K562 (cell line): ENCODE measurements at places on chromosomes 1 and 21. TPM values are rescaled to one million over a fixed set of nuclear protein-coding genes. Genes with fewer than 3 reads are reported as not detected.

The ZSWIM5 gene
- polyA plus RNA-seq = 0.03 TPM in 1 of 2 replicates, not detected in the other

The MFAP2 gene
- polyA plus RNA-seq = not detected in 2 replicates

DNA sequence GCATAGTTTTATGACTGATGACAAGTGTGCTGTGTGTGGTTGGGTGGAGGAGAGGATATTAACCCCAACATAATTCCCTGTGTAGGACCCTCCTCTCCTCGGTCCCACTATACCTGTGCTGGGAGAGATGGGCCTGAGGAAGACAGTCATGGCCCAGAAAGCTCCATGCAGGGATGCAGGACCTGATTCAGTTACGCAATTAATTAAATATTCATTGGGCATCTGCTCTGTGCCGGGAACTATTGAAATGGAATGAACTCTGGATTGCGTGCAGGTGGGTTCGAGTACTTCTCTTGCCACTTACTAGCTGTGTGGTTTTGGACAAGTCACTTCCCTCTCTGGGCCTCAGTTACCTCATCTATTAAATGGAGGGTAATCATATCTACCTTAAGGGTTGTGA is 74.6 kb downstream of the CD247 start:
- no peaks in the 10 kb centered on the region for H3K36me3 ChIP-seq
- no peak overlapping the region for H3K4me3 ChIP-seq
- no peak overlapping the region for H3K27ac ChIP-seq
- no peak for DNase-seq

DNA sequence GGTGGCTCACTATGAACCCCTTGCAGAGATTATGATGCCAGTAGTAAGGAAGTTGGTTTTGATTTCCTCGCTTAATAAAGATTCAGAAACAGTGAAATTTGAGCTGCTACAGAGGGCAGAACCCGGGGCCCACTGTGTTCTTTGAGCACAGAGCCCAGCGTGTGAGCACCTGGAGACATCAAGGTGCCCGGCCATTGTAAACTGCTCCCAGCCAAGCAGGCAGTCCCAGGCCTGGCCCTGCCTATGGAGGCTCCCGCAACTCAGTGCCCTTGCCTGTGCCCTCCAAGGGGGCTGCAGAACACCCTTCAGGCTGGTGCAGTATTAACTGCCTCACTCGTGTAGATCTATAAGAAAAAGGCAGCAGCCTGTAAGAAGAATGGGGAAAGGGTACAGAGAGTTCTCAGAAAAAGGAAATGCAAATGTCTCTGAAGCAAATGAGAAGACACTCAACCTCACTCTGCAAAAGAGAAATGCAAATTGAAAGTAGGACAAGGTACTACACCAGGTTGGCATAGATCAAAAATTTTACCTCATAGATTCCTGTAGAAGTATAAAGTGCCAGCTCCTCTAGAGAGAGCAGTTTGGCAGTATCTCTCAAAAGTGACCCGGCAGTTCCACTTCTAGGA is 323.7 kb downstream of the HHAT start:
- H3K27ac ChIP-seq = no peak overlapping the region
- DNase-seq = no peak
- no peaks in the 10 kb centered on the region for H3K36me3 ChIP-seq
- no peaks in the 10 kb centered on the region for H3K4me1 ChIP-seq
- H3K27me3 ChIP-seq = no peaks in the 10 kb centered on the region

DNA sequence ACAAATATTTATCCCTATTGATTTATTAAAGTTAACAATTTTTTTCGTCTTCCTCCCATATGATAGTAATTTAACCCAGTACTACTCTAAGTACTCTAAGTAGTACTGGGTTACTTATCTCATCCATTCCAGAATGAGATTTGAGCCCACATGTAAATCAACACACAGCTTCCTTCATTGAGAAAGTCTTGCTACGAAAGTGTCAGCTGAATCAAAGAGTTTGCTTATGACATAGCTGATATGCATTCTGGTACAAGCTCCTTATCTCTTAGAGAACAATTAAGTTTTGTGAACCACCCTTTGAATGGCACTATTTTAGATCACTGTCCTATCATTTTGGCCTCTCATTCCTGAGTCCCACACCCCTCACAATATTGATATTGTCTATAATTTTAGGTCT is 2.4 kb upstream of the SLC44A3 start:
- H3K36me3 ChIP-seq = no peaks in the 10 kb centered on the region
- H3K27ac ChIP-seq = no peak overlapping the region
- H3K27me3 ChIP-seq = peaks cover 18% of the 10 kb centered on the region; the same call in 2 of the 3 replicates
- no peak for DNase-seq
- no peak overlapping the region for H3K4me3 ChIP-seq

GRCh38 chr1:228333739-228334115 is 72.9 kb downstream of the TRIM11 start:
- no peaks in the 10 kb centered on the region for H3K36me3 ChIP-seq
- H3K4me3 ChIP-seq = no peak overlapping the region
- H3K27ac ChIP-seq = no peak overlapping the region
- peaks cover 28% of the 10 kb centered on the region for H3K4me1 ChIP-seq

- H3K36me3 ChIP-seq = no peaks in the 10 kb centered on the region
- no peaks in the 10 kb centered on the region for H3K27me3 ChIP-seq
- no peak overlapping the region for H3K4me3 ChIP-seq
- no peak overlapping the region for H3K27ac ChIP-seq
These were observed 9.7 kb upstream of the TENT5C start for GRCh38 chr1:117596023-117596720.

- DNase-seq = no peak
- H3K27me3 ChIP-seq = peaks cover 30% of the 10 kb centered on the region; the same call in 2 of the 3 replicates
- H3K27ac ChIP-seq = no peak overlapping the region
These were observed 94.1 kb downstream of the PGBD5 start for GRCh38 chr1:230332061-230332460.

The SLC1A7 gene
- polyA plus RNA-seq = not detected in 2 replicates

- no peak overlapping the region for H3K4me3 ChIP-seq
- H3K27ac ChIP-seq = no peak overlapping the region
- no peak for DNase-seq
- no peaks in the 10 kb centered on the region for H3K36me3 ChIP-seq
- peaks cover 8% of the 10 kb centered on the region; the same call in 2 of the 3 replicates for H3K4me1 ChIP-seq
These were observed 56.0 kb upstream of the CITED4 start for GRCh38 chr1:40917995-40918711.

GRCh38 chr1:152926091-152926490 is 17.7 kb downstream of the IVL start:
- H3K4me1 ChIP-seq = no peaks in the 10 kb centered on the region
- no peak overlapping the region for H3K27ac ChIP-seq
- peaks cover 5% of the 10 kb centered on the region for H3K27me3 ChIP-seq
- no peak for DNase-seq
- no peaks in the 10 kb centered on the region for H3K36me3 ChIP-seq

The CRYBG2 gene
- 3.1 and 8.1 TPM in 2 replicates for polyA plus RNA-seq

GRCh38 chr1:220803401-220804201 is 16.9 kb downstream of the MTARC1 start:
- H3K27me3 ChIP-seq = peaks cover 27% of the 10 kb centered on the region
- no peaks in the 10 kb centered on the region for H3K36me3 ChIP-seq
- H3K4me1 ChIP-seq = no peaks in the 10 kb centered on the region
- no peak overlapping the region for H3K27ac ChIP-seq
- no peak overlapping the region for H3K4me3 ChIP-seq

DNA sequence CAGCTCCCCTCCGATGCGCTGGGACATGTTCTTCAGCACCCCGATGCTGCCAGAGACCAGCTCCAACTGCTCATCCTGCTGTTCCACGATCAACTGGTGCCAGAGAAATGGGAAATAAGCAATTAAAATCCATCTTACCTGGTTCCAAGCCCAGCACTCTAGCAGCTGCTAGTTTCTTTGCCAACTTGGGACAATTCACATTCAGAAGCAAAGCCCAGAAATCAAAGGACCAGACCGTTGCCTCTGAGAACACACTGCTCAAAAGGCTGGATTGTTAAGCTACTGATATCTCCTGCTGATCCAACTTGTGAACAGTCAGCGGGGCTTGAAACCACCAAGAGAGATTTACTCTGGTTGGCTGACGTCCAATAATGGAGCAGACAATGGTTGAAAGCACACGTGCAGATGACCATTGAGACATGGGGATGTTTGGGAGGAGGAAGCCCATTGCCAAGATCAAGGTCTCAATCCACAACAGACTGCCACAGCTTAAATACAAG is 34.4 kb downstream of the STX6 start:
- no peak overlapping the region for H3K27ac ChIP-seq
- no peaks in the 10 kb centered on the region for H3K27me3 ChIP-seq
- peaks cover 85% of the 10 kb centered on the region for H3K36me3 ChIP-seq
- no peaks in the 10 kb centered on the region for H3K4me1 ChIP-seq
- no peak overlapping the region for H3K4me3 ChIP-seq
